Motor neuron (in vitro differentiated cells): ENCODE measurements at places on chromosomes 3 and 15. TPM values are rescaled to one million over a fixed set of nuclear protein-coding genes. Genes with fewer than 3 reads are reported as not detected.

The MOBP gene
- 1.2 and 1.9 TPM in 2 replicates for total RNA-seq

The ASTE1 gene
- 1.5 and 2.2 TPM in 2 replicates for total RNA-seq

The LRRC31 gene
- total RNA-seq = not detected in 2 replicates

The WDR49 gene
- total RNA-seq = not detected in 2 replicates

The GHSR gene
- total RNA-seq = not detected in 2 replicates

- no peak for ATAC-seq
These were observed 94.5 kb downstream of the CHCHD6 start for GRCh38 chr3:126798521-126798920.

DNA sequence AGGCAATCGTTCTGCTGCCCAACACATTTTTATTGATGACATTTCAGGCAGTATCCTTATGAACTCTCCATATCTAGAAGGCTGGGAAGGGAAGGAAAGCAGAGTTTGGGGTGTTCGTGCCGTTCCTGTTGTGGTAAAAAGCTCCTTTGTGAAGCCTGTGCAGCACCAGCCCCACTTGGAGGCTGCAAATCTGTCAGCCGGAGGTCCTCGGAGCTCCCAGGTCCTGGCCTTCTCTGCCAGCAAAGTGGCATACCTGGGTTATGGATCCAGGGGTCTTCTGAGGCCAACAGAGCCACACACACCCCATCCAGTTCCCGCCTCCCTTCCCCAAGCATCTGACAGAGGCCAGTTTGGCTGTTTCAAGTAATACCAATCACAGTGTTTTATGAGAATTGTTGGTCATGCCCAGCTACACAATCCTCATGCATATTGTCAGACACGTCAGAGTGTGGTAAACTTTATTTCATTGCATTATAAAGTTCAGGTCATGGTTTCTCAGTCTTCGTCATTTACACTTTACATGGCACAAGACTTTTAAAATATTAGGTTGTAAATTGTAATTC lies 15.9 kb upstream of the USP3 start:
- no peak for ATAC-seq

DNA sequence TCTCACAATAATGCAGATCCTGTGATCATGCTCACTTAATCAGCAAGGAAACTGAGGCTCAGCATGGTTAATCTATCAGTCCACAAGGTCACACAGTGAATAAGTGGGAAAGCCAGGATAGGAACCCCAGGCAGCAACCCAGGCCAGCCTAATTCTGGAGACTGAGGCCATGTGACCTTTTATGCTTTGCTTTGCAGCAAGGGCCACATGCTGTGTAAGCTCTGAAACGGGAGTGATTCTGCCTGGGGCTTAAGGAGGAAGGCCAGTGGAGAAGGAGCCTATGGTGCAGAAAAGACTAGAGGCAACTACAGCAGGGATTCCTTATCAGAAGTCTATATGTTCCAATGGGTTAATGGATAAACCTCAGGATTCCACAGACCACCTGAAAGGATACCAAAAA lies 157.6 kb upstream of the PPP2R3A start:
- ATAC-seq = no peak

DNA sequence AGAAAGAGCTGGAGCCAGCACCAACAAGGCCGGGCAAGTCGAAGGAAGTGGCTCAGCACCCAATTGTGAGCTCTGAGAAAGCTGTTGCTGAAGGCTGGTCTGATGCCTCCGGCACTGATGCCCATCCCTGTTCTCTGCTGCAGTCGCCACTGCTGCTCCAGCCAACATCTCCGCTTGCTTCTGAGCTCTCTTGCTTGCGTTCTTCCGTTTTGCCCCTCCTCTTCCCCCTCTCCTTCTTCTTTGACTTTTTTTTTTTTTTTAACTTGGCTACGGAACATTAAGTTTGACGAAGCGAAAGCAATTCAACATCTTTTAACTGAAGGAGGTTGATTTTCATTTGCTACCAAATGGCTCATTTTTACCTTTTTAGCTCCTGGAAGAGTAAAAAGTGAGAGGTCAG lies 442.9 kb downstream of the MCTP2 start:
- ATAC-seq = no peak

DNA sequence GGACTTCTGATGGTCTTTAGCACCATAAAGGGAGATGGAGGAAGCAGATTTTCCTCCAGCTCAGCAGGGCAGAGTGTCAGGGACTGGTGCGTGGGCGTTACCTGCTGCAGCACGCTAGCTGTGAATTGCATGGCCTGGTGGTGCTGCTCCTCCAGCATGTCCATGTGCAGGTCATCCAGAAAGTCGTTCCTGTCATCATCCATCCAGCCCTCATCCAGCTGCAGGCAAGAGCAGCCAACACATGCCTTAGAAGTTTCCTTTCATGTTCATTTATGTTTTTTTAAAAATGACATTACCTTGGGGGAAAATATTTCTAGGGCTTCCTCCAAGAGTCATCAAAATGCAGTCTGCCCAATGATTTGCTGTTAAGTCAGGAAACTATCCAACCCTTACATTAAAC lies 239.2 kb downstream of the PDZRN3 start:
- ATAC-seq = no peak

GRCh38 chr3:22236490-22237270 lies 485.7 kb upstream of the ZNF385D start:
- ATAC-seq = peak; percentile 62

DNA sequence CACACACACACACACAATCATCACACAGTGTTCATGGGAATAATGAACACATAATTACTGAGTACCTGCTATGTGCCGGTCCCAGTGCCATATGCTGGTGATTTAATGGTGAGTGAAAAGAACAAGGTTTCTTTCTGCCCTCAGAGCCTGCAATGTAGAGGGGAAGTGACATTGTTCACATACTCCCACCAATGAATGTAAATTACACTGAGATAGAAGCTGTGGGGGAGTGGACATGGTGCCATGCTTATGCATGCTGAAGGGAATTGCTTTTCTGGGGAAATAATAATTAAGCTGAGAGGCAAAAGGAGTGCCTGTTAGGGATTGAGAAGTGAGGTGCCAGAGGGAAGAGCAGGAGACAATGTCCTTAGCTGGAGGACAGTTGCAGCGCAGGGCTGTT lies 175.1 kb downstream of the MFSD1 start:
- ATAC-seq = peak; percentile 32

DNA sequence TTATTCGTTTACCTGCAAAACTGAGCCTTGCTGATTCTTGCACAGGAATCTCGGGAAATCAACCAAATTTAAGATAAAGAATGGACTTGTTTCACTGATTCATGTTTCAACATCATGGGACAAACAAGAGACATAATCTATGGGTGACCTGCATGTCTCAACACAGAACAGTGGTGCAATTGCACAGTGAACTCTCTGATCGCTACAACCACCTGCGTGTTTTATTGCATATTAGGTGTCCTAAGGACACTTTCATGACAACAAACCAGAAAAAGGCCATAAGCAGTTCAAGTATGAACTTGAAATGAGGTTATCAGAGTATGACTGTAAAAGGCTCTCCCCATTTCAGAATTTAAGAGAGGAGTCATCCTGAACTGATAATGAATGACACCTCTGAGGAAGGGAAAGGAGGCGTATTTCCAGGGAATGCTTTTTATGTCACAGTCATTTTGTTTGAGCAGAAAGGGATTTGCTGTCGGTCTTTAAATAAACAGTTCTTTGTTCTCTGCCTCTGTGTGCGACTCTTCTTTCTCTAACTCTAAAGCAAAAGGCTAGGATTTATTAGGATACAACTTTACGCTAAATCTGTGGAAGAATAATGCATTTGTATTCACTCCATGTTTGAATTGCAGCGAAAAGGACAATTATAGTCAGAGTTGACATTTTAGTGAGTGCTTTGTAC lies 167.2 kb downstream of the RBMS3 start:
- no peak for ATAC-seq

DNA sequence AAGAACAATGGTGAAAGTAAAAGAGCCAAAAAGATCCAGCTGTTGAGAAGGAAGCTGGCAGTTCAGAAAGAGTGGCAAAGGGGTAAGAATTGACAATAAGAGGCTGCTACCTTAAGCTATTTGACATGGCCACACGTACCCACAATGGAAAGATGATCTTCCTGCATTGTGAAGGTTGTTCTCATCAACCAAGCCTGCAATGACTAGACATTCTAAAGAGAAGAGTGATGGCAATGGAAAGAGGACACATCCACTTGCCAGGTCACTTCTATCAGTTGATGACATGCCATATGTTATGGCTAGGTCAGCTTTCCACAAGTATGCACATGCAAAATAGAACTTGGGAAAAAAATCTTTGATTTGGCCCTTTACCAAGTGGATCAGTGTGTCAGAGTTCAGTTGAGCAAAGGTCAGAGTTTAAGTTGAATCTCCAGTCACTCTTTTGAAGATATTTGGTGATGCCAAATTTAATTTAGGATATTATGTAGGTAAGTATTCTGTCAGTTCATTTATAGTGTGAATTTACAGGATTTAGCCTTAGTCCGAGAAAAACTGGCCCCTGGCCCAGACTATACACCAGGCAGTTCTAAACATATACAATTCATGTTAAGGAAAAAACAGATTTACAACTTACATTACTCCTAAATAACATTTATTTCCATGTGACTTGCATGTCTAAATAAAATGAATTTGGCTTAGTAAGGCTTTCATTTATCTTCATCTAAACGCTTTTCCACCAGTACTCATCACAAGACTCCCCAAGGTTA lies 104.9 kb upstream of the FLNB start:
- no peak for ATAC-seq

DNA sequence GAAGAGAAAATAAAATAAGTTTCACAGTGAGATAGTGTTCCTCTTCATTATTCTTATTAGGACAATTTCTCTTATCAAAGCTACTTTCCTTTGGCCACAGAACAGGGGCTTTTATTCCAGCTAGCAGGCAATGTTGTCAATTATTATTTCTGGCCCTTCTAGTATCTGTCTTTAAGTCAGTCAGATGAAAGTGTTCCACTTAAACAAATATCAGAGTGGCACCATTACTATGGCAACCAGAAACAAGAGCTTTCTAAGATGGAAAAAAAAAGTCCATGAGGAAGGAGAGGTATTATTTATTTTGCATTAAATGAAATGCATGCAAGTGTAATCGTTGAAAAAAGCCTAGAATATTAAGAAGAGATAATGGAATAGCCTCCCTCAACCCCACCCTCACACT lies 426.4 kb downstream of the TUSC7 start:
- ATAC-seq = no peak

GRCh38 chr3:185150561-185150960 lies 2.3 kb downstream of the C3orf70 start:
- ATAC-seq = no peak

GRCh38 chr15:92937901-92938300 lies 37.8 kb downstream of the CHD2 start:
- ATAC-seq = peak; percentile 79

GRCh38 chr3:194344012-194344411 lies 7.1 kb downstream of the CPN2 start:
- peak; percentile 67 for ATAC-seq

GRCh38 chr3:195187609-195188425 lies 83.1 kb downstream of the XXYLT1 start:
- peak; percentile 97 for ATAC-seq

DNA sequence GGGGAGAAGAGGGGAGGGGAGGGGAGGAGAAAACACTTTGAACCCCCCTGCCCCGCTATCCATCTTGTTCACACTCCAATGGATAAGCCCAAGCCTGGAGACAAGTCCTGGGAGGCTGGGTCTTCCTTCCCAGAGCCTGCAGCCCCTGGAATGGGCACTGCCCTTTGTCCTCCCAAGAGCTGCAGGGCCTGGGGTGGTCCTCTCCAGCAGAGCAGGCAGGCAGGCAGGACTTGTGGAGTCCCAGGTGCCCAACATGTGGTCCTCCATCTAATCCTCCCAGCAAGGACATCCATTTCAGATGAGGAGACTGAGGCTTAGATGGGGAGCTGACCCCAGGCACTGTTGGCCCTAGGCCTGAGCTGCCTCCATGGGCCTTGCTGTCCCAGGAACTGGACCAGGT lies 10.4 kb upstream of the MESP2 start:
- no peak for ATAC-seq

DNA sequence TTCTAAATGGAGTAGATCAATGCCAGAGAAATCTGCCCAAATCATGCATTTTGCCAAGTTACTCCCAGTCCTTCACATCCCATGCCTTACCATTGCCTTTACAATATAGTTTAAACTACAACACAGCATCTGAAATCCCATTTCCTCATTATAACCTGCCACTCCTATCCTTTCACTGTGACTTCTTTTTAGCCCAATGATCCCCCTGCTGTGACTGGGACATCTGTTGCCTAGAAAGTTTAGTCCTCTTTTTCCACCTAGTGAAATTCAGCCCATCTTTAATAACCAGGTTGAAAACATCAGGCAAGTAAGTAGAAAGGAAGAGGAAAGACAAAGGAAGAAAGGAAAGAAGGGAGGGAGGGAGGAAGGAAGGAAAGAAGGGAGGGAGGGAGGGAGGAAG lies 627.9 kb upstream of the ZNF385D start:
- ATAC-seq = no peak
